Vein endothelial cell (primary cell): ENCODE measurements at places on chromosomes 13 and 19. TPM values are rescaled to one million over a fixed set of nuclear protein-coding genes. Genes with fewer than 3 reads are reported as not detected.

The ERICH4 gene
- not detected in 2 replicates for total RNA-seq

The ZNF30 gene
- total RNA-seq, result 3.9 and 5.1 TPM in 2 replicates

The UBE2L5 gene
- not detected in 2 replicates for total RNA-seq

The SIGLECL1 gene
- not detected in 2 replicates for total RNA-seq

The ACP7 gene
- total RNA-seq, result not detected in 2 replicates

The SLC25A41 gene
- total RNA-seq, result 0.33 TPM in 1 of 2 replicates, not detected in the other

The DPF1 gene
- total RNA-seq, result 0.48 and 1.6 TPM in 2 replicates

The CEACAM21 gene
- 4.9 and 12.2 TPM in 2 replicates for total RNA-seq

The ZNF57 gene
- total RNA-seq, result 3.9 and 5.5 TPM in 2 replicates

The BRME1 gene
- 0.65 and 0.76 TPM in 2 replicates for total RNA-seq

The CD79A gene
- total RNA-seq, result 0.33 TPM in 1 of 2 replicates, not detected in the other

The RGL3 gene
- total RNA-seq, result 0.86 and 3.9 TPM in 2 replicates

The FAM216B gene
- total RNA-seq, result not detected in 2 replicates

The WASF3 gene
- 26.2 and 26.8 TPM in 2 replicates for total RNA-seq

The CHST8 gene
- total RNA-seq, result 0.29 TPM in 1 of 2 replicates, not detected in the other

The CLEC11A gene
- total RNA-seq, result 3.9 and 4.7 TPM in 2 replicates

The COL4A2 gene
- total RNA-seq, result 493 and 774 TPM in 2 replicates

The EEF1AKMT1 gene
- 5.9 and 8.2 TPM in 2 replicates for total RNA-seq

The ANKRD24 gene
- total RNA-seq, result 0.10 and 1.6 TPM in 2 replicates

The ZNF541 gene
- 0.19 and 0.33 TPM in 2 replicates for total RNA-seq

The CDC16 gene
- 55.9 and 61.7 TPM in 2 replicates for total RNA-seq

The KDM4B gene
- total RNA-seq, result 23.5 and 26.5 TPM in 2 replicates
